ENCODE measurements at places on chromosomes 3 and 15.

DNA sequence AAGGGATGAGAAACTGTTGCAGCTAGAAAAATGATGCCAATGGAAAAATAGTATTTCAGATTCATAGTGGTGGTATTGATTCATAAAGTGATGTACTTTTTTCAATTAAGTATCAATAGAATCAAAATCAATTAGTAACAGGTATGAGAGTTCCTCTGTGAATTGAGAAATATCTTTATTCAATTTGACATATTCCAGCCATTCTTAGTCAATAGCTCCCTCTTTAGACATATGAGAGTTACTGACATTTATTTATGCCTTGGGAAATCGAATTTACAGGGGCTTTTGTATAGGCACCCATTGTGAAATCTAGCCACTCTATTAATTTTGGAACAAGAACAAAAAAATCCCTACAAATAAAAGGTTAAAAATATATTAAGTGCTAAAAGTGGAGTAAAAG lies 386.9 kb upstream of the CNTN3 start:
- DNase-seq, result no peak

DNA sequence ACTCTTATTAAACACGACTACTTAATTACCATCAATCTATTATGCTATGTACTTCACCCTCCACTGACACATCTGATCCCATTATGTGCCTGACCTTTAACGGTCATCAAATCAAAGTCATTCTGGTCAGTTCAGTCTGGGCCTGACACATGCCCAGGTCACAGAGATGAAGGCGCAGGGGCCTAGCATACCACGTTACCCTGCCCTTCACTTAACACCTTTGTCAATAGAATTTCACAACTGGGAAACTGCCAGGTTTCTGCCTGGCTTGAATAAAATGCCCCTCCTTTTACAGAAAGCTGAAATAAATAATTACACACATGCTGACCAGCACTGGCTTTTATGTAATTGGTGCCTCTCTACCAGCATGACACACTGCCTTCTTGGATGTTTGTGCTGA lies 39.5 kb downstream of the MECOM start:
- DNase-seq, result no peak

DNA sequence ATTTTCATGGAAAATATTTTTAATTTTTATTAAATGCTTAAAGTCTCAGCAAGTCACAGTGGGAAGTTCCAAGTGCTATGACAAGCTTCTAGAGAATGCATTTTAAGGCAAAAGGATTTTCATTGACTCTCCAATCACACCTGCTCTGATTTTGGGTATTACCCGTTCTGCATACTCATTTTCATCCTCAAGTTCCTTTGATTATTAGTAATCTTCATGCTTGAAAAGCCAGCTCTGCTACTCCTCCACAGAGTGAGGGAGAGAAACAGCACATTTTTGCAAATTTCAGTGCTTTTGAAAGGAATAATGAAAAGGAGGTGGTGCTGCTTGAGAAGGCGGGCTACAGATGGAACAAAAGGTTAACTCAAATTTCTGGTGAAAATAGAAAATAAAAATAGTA lies 450.7 kb downstream of the NSUN3 start:
- no peak for DNase-seq

DNA sequence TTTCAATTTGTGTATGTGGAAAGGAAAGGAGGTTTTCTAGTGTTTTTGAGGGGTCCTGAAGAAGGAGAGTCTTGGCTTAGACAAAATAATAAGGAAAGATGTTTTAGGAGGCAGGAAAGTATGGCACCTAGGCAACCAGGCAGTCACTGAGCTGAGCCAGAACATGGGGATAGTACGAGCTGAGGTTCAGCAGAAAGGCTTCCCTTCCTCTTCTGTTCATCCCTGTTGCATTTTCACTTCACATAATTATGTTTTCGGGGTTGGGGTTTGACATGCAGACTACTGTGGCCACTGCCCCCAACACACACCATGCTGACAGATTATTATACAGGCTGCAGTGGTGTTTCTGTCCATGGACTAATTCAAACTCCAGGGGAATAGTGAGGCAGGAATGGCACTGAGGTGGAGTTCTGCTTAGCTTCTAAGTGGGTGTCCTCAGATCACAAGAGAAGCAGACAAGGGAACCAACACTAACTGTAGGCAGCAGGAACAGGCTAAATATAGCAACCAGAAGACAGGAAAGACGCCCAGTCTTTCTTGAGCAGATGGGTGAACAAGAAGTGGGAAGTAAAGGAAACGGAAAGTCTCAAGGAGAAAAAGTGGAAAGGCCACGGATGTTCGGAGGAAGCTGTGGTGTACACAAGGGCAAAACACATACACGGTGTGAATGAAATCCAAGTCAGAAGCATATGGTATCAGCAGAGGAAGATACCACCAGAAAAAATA lies 305.8 kb downstream of the PLCL2 start:
- DNase-seq, result no peak
